ENCODE measurements at places on chromosomes 4 and X. TPM values are rescaled to one million over a fixed set of nuclear protein-coding genes. Genes with fewer than 3 reads are reported as not detected.

DNA sequence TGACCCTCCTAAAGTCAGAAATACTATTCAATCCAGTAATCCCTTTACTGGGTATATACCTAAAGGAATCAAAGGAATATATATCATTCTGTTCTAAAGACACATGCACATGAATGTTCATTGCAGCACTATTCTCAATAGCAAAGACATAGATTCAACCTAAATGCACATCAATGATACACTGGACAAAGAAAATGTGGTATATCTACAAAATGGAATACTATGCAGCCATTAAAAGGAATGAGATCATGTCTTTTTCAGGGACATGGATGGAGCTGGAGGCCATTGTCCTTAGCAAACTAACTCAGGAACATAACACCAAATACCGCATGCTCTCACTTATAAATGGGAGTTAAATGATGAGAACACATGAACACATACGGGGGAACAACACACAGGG, 306.0 kb upstream of the EPHA5 start:
- no peak for DNase-seq

DNA sequence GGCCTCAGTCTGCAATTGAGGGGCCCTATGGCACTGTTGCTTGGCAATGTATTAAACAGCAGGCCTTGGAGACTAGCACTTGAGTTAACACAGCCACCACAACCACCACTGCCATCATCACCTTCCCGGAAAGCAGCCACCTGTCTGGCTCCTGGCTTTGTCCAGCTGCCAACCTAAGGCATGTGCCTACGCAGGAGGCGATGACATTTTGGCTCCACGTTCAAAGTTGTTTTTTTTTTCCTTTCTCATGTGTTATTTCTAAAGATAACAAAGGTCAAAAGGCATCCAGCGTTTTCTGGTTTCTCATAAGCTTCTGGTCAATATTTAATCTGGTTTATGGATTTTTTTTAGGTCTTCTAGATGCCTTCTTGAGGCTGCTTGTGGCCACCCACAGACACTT, 7.5 kb downstream of the CLDN2 start:
- no peak for DNase-seq

GRCh38 chr4:156346959-156347385, 393.3 kb upstream of the CTSO start:
- DNase-seq: no peak

DNA sequence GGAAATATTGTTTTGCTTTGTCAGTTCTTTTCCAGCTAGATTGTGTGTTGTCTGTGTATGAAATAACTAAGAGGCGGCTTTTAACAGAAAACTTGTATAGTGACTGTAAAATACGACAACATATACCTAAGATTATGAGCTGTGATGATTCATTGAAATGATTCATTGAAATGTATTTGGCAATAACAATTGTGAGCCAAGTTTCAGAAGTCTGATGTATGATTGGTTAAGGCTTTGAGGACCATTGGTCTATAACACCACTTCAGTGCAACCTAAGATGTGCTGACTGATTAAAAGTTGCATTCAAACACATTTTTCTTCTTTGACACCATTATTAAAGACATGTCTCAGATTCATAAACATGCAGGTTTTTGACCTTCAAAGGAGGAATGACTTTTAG, 76.6 kb downstream of the PTPN13 start:
- DNase-seq: no peak

DNA sequence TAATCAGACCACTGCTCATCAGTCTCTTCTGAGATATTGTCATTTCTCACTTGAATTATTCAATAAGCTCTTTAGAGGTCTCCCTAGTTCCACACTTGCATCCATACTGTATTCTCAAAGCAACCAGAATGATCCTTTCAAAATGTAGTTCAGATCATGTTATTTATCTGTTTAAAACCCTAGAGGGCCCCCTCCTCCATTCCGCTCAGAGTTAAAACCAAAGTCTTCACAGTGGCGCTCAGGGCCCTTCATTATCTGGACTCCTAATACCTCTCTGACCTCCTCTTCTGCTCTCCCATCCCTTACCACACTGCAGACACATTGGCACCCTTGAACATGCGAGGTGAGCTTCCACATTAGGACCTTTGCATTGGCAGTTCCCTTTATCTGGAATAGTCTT, 32.7 kb upstream of the HPGDS start:
- DNase-seq: no peak

DSPP gene
- not detected for total RNA-seq

TBC1D9 gene
- 66.7 TPM for total RNA-seq

SPANXN3 gene
- total RNA-seq: not detected

Measured in lung microvascular endothelial cell (primary cell).